ENCODE measurements at places on chromosomes 2 and 18.

- no peak for DNase-seq
Measured at GRCh38 chr2:217258170-217258569, 398.3 kb upstream of the TNP1 start.

DNA sequence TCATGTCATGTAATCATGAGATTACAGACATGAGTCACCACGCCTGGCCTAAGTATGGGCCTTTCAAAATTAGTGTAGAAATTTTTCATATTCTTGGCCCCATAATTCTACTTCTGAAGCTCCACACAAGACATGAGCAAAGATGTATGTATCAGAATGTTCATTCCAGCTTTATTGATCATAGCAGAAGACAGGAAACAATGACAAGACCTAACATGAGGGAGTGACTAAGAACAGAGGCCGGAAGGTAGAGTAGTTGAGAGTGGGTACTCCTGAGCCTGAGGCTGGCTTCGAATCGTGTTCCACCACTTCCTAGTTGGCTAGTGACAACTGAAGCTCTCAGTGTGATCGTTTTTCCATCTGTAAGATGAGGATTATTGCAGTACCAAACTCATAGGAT lies 89.3 kb downstream of the ARMC9 start:
- DNase-seq: no peak

DNA sequence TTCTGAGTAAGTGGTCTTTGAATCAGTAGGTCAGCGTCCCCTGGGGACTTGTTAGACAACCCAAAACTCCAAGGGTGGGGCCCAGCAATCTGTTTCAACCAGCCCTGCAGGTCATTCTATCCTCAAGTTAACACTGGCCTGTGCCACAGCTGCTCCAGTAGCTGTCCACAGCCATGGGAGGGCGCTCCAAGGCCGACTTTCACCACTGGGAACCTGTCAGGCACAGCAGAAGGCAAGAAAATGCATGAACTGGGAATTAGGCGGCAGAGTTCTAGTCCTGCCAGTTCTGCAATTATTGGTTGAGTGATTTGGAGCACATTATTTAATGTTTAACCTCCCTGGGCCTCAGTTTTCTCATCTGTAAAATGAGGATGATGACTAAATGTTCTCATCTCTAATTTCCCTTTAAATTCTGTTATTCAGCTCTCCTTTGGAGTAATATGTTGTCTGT lies 17.4 kb upstream of the MRPL33 start:
- peak; percentile 55 for DNase-seq

GRCh38 chr18:22412176-22412911 lies 5.4 kb downstream of the CTAGE1 start:
- DNase-seq: no peak

- DNase-seq: no peak
Measured at GRCh38 chr2:74584088-74584645, 29.6 kb downstream of the DOK1 start.

- DNase-seq: no peak
Measured at GRCh38 chr2:236338495-236339184, 74.4 kb upstream of the ASB18 start.

DNA sequence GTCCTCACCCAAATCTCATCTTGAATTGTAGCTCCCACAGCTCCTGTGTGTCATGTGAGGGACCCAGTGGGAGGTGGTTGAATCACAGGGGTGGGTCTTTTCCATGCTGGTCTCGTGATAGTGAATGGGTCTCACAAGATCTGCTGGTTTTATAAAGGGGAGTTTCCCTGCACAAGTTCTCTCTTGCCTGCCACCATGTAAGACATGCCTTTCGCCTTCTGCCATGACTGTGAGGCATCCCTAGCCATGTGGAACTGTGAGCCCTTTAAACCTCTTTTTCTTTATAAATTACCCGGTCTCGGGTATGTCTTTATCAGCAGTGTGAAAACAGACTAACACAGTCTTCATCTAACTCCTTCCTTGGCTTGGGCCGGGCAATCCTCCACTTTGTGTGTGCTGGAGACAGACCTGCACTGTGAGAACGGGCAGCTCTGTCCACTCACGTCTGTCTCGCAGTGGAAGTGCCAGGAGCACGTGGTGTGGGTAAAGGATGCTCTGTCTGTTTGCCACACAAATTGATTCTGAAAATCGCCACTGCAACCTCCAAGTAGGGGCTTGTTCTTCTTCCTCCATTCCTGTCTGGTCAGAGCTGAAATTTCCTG lies 47.6 kb upstream of the OTOS start:
- no peak for DNase-seq

DNA sequence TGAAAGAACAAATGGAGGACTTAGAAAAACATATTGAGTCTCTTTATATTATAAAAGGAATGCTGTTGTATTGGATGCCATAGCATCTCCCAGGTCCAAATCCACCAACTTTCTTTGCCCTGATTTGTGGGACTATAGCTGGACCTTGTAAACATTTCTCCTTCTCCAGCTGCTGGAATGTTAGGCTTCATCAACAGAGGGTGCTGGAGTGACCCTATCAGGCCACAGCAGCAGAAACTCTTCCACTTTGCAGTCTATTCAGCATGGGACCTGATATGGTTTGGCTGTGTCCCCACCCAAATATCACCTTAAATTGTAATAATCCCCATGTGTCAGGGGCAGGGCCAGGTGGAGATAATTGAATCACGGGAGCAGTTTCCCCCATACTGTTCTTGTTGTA lies 138.4 kb upstream of the ARL4C start:
- no peak for DNase-seq

DNA sequence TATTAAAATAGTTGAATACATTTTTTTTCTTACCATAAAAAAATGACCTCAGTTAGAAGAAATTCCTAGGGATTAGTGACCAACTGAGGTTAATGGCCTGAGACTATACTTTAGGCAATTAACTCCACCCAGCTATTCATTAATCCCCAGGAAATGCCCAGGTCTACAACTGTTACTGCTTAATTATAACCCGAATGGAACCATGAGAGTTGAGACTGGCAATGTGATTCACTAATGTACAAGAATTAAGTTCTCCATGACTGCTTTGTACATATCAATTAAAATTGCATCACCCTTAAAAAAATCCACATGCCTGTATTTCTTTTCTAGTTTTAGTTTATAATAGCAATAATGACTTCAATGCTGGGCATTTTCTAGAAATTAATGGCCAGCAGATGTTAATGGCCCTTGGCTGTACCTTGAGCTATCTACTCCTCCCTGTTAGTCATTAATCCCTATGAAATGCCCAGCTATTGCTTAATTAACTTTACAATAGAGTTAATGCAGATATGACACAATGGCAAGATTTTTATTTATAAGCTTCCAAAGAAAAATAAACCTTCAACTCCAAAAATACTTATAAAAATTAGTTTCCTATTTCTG lies 44.1 kb downstream of the ERBB4 start:
- DNase-seq: no peak

DNA sequence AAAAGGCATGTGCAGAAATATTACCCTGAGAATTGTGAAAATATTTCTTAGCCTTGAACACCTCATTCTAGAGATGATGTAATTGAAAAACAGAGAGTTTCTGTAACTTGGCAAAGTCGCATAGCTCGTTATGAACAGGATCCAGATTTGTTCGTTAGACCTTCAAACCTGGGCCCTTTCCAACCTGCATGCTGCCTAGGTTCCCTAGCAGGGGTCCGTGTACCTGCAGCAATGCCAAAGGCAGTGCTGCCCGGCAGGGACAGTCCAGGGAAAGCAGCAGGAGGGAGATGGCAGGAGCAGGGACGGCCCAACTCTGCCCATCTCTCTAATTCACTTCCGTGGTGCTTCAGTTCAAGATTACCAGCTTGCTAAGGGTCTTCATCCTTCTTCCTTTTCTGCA lies 12.0 kb downstream of the PIEZO2 start:
- no peak for DNase-seq

DNA sequence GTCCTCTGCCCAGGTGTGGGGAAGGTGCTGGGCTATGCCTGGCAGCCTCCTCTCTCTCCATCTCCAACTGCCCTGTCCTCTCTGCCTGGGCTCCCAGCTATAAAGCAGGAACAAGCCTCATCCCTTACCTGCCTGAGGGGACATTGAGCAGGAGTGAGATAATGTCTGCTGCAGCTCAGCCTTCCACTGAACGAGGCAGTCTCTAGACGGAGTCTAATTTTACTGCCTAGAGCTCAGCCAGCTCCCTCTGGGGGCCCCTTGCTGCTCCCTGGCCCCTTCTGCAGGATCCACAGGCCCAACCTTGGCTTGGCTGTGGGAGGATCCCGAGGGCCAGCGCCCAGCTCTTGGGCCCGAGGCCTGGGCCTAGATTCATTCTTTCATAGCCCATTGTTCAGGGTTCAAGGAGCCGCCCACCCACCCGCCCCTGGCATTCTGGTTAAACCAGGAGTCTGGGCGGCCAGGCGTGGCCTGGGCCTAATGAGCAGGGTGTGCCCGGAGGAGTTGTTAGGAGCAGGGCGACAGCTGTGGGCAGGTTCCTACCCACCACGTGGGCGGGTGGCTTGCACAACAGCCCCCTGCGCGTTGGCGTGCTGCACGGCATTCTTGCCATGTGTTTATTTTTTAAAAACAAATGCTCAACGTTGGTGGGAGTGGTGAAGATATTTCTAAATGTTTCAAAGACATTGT lies 44.6 kb downstream of the FOSL2 start:
- no peak for DNase-seq

Measured in amniotic stem cell (primary cell).